ENCODE measurements at places on chromosomes 11 and 22.

DNA sequence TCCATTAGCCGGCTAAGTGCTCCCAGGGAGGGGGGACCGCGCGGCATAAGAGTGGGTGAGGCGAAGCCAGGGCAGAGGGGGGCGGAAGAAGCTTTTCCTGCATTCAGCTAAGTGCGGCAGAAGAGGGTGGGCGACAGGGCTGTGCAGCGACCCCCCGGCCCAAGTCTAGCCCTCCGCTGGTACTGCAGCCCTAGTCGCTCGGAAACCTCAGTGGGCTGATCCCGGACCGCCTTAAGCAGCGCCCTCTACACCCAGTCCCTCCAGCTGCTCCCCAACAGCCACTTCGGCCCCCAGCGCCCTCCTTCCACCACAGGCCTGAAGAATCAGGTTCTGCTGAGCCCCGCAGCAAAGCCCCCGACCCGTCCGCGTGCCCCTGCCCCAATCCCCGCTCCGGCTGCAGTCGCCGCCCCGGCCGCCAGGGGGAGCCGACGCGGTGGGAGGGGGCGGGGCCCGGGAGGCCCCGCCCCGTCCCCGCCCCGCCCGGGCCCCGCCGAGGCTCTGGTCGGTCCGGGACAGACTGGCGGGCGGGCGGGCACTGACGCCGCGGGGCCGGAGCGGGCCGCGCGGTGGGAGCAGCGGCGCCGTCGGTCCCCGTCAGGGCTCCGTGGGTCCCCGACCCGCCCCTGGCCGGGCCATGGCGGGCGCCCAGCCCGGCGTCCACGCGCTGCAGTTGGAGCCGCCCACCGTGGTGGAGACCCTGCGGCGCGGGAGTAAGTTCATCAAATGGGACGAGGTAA lies at the start of gene PLCB3:
Gene PLCB3 (plus strand): TSS at position 515 of the 737 bp plus-strand sequence. CDS start 120 bp downstream, at position 635.
- peak; percentile 54 for DNase-seq

- DNase-seq: no peak
Observed at GRCh38 chr11:2997406-2997805, 5.3 kb upstream of the NAP1L4 start.

DNA sequence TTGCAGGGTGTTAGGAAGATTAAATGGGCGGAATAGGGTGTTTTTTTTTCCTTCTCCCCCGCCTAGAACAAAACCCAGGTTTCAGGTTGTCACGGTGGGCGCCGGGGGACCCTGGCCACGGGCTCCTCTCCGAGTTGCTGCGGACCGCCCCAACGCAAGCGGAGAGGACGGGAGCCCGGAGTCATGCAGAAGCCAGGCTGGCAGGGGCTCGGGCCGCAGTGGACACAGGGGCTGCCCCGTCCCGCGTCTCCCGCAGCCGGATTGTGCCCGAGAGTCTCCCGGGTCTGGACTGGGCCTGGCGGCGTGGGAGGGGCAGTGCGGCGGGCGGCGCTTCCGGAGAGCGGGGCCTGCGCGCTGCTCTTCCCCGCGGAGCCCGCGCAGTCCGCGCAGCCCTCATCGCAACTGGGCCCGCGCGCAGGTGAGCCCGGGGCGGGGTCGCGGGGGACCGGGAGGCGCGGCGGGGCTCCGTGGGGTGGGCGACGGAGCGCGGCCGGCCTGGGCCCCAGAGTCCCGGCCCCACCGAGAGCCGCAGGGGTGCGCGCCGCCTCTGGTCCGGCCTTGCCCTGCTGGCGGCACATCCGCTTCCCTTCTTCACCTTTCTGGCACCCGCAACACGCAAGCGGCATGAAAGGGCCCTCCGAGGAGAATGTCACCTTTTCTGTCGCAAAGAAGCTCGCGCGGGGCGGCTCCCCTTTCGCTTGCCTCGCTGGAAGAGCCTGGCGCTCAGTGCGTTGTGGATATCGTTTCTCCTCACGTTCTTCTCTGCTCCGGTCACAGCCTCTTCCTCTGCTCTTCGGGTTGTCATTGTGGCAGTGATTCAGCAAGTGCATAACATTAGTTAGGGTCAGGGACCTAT lies at the start of gene TIRAP:
Gene TIRAP (plus strand): TSS at position 358 of the 856 bp plus-strand sequence. CDS start 7,802 bp downstream, outside the sequence.
- DNase-seq: peak; percentile 23

DNA sequence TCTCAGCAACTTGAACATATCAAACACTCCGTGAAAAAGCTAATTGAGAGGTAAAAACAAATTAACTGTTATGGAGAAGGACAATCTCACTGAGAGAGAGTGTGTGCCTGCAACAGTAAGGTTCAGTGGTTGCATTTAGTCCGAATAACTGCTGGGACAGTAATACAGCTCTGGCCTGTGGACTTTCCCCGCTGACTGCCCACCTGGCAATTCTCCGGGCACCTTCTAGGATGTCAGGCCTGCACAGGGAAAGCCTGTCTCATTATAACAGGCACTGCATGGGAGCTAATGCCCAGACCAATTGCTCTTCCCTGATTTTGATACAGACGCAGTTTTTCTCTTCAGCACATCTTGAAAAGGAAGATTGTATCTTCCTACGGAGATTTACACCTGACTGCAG lies 251.0 kb downstream of the DCDC1 start:
- no peak for DNase-seq

- no peak for DNase-seq
Observed at GRCh38 chr11:72162891-72163492, 27.5 kb downstream of the FOLR3 start.

- DNase-seq: no peak
Observed at GRCh38 chr11:131637469-131638175, 267.2 kb downstream of the NTM start.

- no peak for DNase-seq
Observed at GRCh38 chr11:34447044-34447443, 8.3 kb downstream of the CAT start.

GRCh38 chr22:35899736-35900135 lies 128.9 kb downstream of the RBFOX2 start:
- DNase-seq: no peak

- DNase-seq: no peak
Observed at GRCh38 chr22:36399472-36399778, 11.7 kb upstream of the MYH9 start.

- DNase-seq: no peak
Observed at GRCh38 chr22:36730176-36730858, 26.8 kb upstream of the CACNG2 start.

DNA sequence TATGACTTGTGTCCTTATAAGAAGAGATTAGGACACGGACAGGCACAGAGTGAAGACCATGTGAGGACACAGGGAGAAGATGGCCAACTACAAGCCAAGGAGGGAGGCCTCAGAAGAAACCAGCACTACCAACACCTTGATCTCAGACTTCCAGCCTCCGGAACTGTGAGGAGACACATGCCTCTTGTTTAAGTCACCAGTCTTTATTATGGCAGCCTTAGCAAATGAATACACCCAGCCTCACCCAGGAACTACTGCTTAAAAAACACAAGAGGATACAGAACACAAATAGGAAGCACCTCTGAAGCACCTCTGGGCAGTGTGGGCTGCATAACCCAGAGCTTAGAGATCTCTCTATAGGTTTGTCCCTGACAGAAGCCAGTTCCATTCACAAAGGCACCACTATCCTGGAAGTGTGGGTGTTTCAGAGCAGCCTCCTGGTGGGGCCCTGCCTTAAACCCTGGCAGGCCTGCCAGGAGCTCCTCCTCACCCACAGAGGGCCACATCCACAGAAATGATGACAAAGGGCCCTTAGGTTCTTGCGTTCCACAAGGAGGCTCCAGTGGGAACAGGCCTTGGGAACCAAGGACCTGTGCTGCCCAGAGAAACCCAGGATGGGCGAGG lies 58.8 kb downstream of the CHRDL2 start:
- no peak for DNase-seq

DNA sequence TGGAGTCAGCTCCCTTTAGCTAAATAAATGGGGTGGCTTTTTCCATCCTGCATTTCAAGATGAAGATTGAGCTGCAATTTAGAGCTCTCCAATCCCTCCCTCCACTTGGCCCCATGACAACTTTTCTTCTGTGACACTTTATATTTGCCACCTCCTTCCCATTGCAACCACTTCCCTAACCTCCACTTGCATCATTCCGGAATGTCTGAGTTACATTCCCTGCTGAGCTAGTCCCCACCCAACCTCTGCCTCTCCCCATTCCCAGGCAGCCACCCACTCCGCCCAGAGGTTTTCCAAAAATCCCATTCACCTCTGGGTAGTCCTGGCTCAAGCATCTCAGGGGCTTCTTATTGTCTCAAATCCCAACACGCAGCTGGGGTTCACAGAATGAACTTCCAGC lies 24.7 kb downstream of the PC start:
- DNase-seq: no peak

DNA sequence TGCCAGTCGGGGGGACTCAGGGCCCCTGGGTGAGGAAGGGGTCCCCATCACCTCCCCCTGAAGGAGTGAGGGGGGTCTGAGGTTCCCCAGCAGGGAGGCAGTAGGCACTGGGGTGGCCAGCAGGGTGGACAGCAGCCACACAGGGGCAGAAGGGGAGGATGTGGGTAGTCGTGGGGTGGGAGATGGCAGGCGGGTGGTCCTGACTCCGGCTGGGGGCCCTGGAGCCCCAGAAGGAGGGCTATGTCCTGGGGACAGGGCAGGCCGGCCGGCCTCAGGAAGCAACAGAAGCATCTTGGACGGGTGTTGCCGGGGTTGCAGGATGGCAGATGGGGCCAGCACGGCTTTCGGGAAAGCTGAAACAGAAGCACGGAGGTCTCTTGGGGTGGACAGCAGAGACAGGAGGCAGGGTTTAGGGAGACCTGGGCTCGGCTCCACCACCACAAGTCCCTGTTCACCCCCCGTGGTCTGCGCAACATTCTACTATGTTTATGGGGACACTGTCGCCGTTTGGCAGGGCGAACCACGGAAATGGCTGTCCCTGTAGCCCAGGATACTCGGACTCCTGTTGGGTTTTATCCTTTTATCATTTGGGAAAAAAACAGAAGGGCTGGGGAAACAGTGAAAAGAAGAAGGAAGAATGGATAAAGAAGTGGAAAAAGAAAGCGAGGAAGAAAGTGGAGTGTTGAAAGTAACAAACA lies 14.1 kb downstream of the VWCE start:
- no peak for DNase-seq

- no peak for DNase-seq
Observed at GRCh38 chr22:21948824-21949568, 3.7 kb downstream of the PPM1F start.

DNA sequence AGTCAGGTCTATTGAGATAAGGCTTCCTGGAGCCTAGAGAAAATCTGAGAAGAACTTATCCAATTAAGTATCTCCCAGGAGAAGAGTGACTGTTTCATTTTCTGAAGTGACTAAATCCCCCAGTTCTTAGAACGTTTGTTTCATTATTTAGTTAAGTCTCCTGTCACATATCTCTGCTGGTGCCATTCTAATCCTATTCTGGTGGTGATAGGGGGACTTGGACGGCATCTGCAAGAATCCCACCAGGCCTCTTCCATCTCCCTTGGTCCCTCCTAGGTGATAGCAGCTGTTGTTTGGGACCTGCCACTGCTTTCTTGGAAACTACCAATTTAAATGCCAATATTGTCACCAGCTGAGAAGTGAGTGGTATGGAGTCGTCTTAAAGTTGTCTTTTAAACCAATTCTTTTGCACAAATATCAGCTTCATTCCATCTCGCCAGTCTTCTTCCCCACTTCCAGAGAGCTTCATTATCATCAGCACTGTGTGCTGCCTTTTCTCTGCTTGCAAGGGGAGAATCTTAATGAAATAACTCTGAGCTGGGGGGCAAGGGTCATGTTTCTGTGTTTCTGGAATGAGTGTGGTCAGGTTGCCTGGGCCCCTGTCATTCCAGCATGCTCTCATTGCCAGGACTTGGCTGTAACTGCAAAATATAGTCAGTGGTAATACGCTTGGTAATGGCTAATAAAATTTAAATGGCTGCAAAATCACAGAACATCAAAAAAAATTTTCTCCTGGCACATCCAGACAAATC lies 104.8 kb downstream of the LDLRAD3 start:
- DNase-seq: no peak

Data from T-helper 2 cell (primary cell).